Immature natural killer cell (primary cell): ENCODE measurements at places on chromosomes 7 and 10.

GRCh38 chr10:3592424-3592823, 192.6 kb downstream of the KLF6 start:
- no peak for DNase-seq
- H3K4me3 ChIP-seq, result no peak overlapping the region
- no peak overlapping the region for H3K27ac ChIP-seq
- H3K4me1 ChIP-seq, result no peaks in the 10 kb centered on the region

GRCh38 chr10:104391150-104391968, 37.7 kb downstream of the CFAP58 start:
- peaks cover 2% of the 10 kb centered on the region for H3K27me3 ChIP-seq
- no peaks in the 10 kb centered on the region for H3K36me3 ChIP-seq
- no peak for DNase-seq
- peaks cover 88% of the 10 kb centered on the region for H3K4me1 ChIP-seq
- no peak overlapping the region for H3K27ac ChIP-seq

GRCh38 chr7:156927571-156928405, 21.7 kb upstream of the NOM1 start:
- H3K36me3 ChIP-seq, result no peaks in the 10 kb centered on the region
- H3K27ac ChIP-seq, result peak overlapping the region; percentile 5
- H3K27me3 ChIP-seq, result peaks cover 21% of the 10 kb centered on the region

DNA sequence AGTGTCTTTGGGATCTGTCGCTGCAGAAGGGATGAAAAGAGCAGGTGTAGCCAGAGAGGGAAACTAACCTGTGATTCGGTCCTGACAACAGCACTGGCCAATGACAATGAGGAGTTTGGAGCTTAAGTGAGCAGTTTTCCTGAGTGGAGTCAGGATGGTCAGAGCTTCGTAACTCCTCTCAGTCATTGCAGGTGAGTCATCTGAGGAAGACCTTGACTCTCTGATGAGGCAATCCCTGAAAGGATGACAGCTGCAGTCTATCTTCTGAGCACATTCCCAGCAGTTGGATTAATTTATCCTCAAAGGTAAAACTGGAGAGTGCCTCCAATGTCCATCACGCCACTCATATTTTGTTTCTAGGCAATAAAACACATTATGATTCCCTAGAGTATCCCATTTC, 401.9 kb downstream of the POM121L12 start:
- DNase-seq, result no peak
- H3K27me3 ChIP-seq, result no peaks in the 10 kb centered on the region
- H3K27ac ChIP-seq, result no peak overlapping the region
- no peaks in the 10 kb centered on the region for H3K4me1 ChIP-seq
- H3K36me3 ChIP-seq, result no peaks in the 10 kb centered on the region

DNA sequence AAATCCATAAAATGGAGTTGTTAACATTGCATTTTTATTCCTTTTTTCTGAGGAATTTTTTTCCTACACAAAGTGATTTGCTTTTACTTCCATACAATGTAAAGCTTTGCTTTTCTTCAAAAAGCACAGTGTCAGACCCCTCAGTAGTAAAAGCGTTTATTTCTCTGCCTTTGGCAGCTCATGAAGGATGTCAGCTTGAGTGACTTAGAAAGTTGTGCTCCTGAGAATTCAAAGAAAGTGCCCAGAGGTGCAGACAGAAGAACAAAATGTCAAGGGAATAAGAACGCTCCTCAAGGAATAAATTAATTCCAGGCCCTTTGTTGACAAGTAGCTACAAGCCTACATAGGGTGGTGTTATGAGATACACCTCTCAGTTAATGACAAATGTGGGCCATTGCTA, 369.3 kb upstream of the ADARB2 start:
- H3K4me1 ChIP-seq, result no peaks in the 10 kb centered on the region
- no peak overlapping the region for H3K27ac ChIP-seq
- no peak overlapping the region for H3K4me3 ChIP-seq
- no peak for DNase-seq

- no peaks in the 10 kb centered on the region for H3K36me3 ChIP-seq
- H3K4me1 ChIP-seq, result peaks cover 43% of the 10 kb centered on the region
- H3K27ac ChIP-seq, result peak overlapping the region; percentile 7
- peak overlapping the region; percentile 70 for H3K4me3 ChIP-seq
- DNase-seq, result peak; percentile 28
- peaks cover 2% of the 10 kb centered on the region for H3K27me3 ChIP-seq
Measured at GRCh38 chr10:43781480-43782361, 133.0 kb upstream of the ZNF32 start.

GRCh38 chr10:58508316-58508715, 4.4 kb upstream of the BICC1 start:
- H3K27me3 ChIP-seq, result peaks cover 2% of the 10 kb centered on the region
- peaks cover 4% of the 10 kb centered on the region for H3K36me3 ChIP-seq
- no peak overlapping the region for H3K4me3 ChIP-seq

DNA sequence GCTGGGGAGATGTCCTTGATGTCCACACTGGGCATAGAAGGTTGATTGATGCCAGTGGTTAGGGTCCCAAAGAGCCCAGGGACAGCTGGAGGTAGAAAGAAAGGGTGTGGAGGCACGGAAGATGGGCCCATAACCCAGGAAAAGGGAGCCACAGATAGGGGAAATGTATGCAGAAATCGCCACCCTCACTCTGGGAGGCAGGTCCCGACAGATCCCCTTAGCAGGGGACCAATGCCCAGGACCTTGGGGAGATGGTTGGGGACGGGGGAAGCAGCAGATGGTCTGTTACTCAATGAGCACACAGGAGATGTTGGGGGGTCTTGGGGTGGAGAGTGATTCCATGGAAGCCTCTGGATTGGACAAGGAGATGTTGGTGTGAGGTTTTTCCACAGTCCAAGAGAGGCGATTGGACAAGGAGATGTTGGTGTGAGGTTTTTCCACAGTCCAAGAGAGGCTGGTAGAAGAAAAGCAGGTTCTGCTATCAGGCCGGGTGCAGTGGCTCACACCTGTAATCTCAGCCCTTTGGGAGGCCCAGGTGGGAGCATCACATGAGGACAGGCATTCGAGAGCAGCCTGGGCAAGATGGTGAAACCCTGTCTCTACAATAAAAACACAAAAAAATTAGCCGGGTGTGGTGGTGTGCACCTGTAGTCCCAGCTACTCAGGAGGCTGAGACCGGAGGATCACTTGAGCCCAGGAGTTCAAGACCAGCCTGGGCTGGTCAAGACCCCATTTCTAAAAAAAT, 7.0 kb upstream of the PPP1R35 start:
- H3K27me3 ChIP-seq, result no peaks in the 10 kb centered on the region
- no peak overlapping the region for H3K4me3 ChIP-seq
- no peak for DNase-seq
- no peaks in the 10 kb centered on the region for H3K4me1 ChIP-seq
- H3K36me3 ChIP-seq, result no peaks in the 10 kb centered on the region
- peak overlapping the region; percentile 46 for H3K27ac ChIP-seq

GRCh38 chr7:8418629-8419245, 14.7 kb upstream of the NXPH1 start:
- H3K4me1 ChIP-seq, result no peaks in the 10 kb centered on the region
- H3K27me3 ChIP-seq, result no peaks in the 10 kb centered on the region
- H3K4me3 ChIP-seq, result no peak overlapping the region
- peak; percentile 29 for DNase-seq

- no peaks in the 10 kb centered on the region for H3K27me3 ChIP-seq
- no peak overlapping the region for H3K4me3 ChIP-seq
- peak overlapping the region; percentile 55 for H3K27ac ChIP-seq
- peaks cover 10% of the 10 kb centered on the region for H3K36me3 ChIP-seq
Measured at GRCh38 chr10:50512214-50512595, 111.6 kb downstream of the SGMS1 start.

- H3K4me3 ChIP-seq, result no peak overlapping the region
- H3K27ac ChIP-seq, result no peak overlapping the region
- H3K27me3 ChIP-seq, result peaks cover 2% of the 10 kb centered on the region
- no peaks in the 10 kb centered on the region for H3K4me1 ChIP-seq
- no peaks in the 10 kb centered on the region for H3K36me3 ChIP-seq
- DNase-seq, result no peak
Measured at GRCh38 chr7:46630031-46630430, 709.0 kb upstream of the IGFBP3 start.
